ENCODE measurements at places on chromosomes 1 and 21. TPM values are rescaled to one million over a fixed set of nuclear protein-coding genes. Genes with fewer than 3 reads are reported as not detected.

DNA sequence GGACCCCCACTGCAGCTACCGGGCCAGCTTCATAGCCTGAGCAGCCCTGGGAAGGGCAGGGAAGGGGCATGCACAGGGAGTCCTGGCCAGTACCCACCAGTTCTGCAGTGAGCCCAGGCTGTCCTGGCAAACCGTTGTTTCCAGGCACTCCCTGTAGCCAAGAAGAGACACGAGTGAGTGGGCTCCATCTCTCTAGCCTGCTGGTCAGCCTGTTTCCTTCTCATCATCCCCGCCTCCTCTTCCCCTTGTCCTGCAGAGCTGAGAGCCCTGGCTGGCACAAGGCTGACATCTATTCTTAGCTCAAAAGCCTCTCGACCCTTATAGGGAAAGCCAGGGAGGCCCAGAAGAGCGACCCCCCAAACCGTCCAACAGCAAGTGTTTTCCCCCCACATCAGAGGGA, 28.7 kb downstream of the COL16A1 start:
- no peak for DNase-seq

- no peak for DNase-seq
These were observed 62.7 kb downstream of the PRDM2 start for GRCh38 chr1:13762642-13763041.

DNA sequence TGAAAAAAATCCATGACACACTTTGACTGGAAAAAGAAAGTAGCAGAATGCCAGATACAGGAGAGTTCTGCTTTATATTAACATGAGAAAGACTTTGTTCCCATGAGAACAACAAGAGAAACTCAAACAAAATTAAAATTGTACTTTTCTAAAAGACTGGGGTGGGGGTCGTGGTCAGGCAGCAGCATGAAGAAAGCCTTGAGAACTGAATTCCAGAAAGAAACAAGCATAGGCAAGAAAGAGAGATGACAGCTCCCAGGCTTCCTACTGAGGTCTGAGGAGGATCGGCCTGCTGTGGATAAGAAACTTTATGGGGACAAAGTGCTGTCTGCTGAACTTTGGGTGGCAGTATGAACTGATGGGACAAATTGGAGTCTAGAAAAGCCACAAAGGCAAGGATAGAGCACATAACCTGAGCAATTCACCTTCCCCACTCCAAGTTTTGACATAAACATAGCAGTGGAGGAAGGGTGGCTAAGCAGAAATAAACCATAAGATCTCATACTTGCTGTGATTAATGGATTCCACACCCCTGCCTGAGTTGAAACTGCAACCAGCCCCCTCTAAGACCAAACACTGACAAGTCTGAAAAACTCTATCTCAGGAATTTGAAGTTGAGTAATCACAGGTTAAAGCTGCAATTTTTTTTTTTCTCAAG, 43.7 kb downstream of the COL6A1 start:
- DNase-seq, result no peak

GRCh38 chr1:220123889-220124288, 30.0 kb downstream of the IARS2 start:
- DNase-seq, result no peak

DNA sequence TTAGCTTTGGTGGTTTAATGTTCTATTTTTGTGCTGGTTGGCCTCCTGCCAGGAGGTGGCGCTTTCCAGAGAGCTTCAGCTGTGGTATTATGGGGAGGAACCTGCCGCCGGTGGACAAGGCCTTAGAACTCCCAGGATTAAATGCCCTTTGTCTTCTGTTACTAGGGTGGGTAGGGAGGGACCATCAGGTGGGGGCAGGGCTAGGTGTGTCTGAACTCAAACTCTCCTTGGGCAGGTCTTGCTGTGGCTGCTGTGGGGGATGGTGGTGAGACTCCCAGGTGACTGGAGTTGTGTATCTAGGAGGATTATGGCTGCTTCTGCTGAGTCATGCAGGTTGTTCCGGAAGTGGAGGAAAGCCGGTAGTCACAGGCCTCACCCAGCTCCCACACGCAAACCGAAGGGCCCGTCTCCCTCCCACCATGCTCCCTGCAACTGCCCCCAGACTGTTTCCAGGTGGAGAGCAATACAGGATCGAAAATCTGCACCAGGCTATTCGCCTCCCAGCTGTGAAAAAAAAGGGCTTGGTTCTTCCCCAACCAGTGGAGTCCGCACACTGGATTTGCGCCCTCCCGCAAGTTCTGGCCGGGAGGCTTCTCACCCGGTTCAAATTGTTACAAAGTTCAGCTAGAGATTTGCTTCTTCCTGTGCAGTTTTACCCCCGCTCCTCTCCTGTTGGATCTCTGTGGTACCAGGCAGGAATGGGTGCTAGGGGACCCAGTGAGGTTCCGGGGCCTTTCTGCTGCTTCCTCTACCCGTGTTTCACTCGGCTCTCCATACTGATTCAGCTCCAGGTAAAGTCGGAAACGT, 220.5 kb downstream of the CENPF start:
- DNase-seq, result no peak

- DNase-seq, result no peak
These were observed 83.3 kb downstream of the MAP3K7CL start for GRCh38 chr21:29213513-29214385.

DNA sequence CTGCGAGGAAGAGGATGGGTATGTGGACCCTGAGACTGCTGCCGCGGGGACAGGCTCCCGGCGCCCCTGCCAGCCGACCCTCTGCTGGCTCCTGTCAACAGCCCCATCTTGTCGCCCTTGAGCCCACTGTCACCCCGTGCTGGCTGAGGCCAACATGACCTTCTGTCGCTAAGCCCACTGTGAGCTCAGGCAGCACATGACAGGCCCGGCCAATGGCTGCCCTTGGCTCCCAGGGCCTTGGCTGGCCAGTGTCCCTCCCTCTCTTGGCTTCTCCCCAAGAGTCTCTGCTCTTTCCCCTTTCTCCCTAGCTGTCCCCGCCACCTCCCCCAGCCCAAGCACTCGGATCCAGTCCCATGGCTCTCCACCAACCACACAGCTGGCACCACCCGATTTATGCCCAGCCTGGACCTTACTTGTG, 3.5 kb downstream of the PEX10 start:
- DNase-seq, result no peak

GRCh38 chr1:221912230-221912629, 170.3 kb upstream of the DUSP10 start:
- DNase-seq, result no peak

- DNase-seq, result no peak
These were observed 82.7 kb upstream of the ZBTB18 start for GRCh38 chr1:243968413-243968812.

DNA sequence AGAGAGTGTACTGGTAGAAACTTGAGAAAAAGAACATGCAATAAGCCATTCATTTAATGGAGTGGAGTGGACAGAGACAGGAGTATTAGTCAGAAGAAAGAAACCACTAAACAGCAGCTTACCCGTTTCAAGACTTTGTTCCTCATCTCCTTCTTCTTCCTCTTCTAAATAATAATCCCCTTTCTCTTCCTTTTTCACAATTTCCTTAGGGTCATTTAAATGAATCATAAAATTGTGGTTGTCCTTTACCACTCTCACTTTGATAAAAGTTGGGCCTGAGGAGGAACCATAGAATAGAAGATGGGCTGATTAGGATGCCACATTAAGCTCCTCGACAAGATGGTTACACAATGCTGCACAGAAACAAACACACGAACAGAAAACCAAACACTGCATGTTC, 109.6 kb downstream of the WDR3 start:
- no peak for DNase-seq

- DNase-seq, result no peak
These were observed 464.2 kb upstream of the DAB1 start for GRCh38 chr1:57887964-57888491.

- DNase-seq, result no peak
These were observed 97.8 kb downstream of the ZFYVE9 start for GRCh38 chr1:52239708-52240001.

GRCh38 chr1:3673381-3674099, 21.2 kb downstream of the TP73 start:
- no peak for DNase-seq

- DNase-seq, result no peak
These were observed 56.7 kb downstream of the SRSF11 start for GRCh38 chr1:70277875-70278274.

DNA sequence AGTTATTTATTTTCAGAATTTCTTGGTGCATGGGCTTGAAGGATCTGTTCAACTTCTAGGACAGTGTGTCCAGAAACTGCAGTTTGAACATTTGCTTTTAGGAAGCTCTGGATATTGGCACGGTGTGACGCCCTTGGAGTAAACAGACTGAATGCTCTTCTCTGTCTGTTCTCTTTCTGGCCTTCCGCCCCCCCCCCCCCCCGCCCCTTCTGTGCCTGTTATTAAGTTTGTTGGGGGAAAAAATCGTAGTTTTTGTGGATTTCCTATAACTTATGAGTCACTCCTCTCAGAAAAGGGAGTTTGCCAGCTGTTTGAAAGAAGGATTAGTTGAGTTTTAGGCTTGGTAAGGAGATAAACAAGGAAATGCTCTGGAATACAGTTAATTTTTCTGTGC, 1.2 kb downstream of the KCTD3 start:
- DNase-seq, result no peak

ALG14 gene
- total RNA-seq, result 1.5 TPM

RSRP1 gene
- total RNA-seq, result 96.4 TPM

CHI3L1 gene
- under 0.01 TPM for total RNA-seq

KRTAP19-8 gene
- not detected for total RNA-seq

AK5 gene
- total RNA-seq, result 13.3 TPM
